ENCODE measurements at places on chromosomes 13 and 19.

- DNase-seq = no peak
Observed at GRCh38 chr13:44198826-44199225, 174.8 kb upstream of the SERP2 start.

GRCh38 chr19:53237114-53237777 is 17.4 kb downstream of the ZNF677 start:
- no peak for DNase-seq

GRCh38 chr19:29139227-29139626 is 73.7 kb downstream of the UQCRFS1 start:
- DNase-seq = no peak

GRCh38 chr13:23805821-23806220 is 83.4 kb downstream of the MIPEP start:
- DNase-seq = no peak

DNA sequence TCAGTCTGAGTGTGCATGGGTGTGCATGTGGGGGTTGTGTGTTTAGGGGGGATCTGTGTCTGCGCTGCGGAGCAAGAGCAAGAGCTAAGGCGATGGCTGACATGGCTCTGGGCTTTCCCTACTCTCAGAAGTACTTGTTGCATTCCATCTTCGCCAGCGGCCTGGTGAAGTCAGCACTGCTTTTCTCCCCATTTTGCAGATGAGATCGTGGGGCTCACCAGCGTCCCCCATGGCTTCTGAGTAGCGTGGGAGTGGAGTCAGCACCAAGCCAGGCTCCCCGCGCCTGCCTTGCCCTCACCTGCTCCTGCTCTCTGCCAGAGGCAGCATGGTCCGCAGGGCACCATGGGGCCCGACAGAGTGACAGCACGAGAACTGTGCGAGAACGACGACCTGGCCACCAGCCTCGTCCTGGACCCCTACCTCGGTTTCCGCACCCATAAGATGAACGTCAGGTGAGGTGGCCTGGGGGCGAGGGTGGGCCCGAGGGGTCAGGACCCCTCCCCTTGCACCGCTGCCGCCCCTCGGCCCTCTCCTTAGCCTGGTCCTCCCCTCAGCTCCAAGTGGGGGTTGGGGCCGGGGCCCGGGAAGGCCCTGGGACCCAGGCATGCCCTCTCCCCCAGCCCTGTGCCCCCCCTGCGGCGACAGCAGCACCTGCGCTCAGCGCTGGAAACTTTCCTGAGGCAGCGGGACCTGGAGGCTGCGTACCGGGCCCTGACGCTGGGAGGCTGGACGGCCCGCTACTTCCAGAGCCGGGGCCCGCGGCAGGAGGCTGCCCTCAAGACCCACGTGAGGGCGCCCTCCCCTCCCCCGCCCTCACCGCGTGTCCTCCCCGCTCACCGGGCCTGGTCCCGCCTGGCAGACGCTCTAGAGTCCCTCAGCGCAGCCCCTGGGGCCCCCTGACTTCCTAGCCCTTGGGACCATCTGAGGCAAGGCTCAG is 2.2 kb downstream of the KMT5C start:
- no peak for DNase-seq

GRCh38 chr13:64540468-64540867 is 2689.7 kb downstream of the PCDH9 start:
- no peak for DNase-seq
